Fibroblast of skin of scalp (primary cell): ENCODE measurements at places on chromosomes 5 and 9.

DNA sequence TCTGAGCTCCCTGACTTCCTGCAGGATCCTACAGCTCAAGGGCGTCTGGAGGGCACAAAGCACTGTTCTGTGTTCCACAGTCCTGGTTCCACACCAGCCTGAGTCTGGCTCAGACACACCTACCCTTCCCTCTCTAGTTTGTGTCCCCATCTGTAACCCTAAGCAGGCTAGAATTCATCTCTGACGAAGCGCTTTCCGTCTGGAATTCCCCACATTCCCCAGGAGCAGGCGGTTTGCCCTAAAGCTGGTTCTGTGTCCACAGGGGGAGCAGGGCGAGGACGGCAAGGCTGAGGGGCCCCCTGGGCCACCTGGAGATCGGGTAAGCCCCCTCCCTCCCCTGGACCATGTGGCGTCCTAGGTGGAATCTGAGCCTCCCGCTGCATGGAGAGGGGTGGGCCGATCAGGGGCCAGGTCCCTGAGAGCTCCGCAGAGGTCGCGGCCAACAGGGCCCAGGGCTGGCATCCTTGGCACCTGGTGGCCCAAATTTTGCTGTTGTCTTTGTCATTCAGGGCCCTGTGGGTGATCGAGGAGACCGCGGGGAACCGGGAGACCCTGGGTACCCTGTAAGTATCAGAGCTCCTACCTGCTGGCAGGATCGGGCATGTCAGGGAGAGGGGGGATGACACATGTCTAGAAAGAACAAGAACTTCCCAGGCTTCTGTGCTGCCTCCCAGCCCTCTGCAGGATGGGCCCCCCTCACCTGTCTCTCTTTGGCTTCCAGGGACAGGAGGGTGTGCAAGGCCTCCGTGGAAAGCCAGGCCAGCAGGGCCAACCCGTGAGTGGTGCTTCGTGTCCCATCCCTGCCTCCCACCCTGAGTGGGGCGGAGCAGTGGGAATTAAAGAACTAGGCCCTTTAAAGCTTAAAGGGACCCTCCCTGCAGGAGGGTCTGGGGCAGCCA lies 34.5 kb upstream of the ORM1 start:
- DNase-seq = peak; percentile 83

DNA sequence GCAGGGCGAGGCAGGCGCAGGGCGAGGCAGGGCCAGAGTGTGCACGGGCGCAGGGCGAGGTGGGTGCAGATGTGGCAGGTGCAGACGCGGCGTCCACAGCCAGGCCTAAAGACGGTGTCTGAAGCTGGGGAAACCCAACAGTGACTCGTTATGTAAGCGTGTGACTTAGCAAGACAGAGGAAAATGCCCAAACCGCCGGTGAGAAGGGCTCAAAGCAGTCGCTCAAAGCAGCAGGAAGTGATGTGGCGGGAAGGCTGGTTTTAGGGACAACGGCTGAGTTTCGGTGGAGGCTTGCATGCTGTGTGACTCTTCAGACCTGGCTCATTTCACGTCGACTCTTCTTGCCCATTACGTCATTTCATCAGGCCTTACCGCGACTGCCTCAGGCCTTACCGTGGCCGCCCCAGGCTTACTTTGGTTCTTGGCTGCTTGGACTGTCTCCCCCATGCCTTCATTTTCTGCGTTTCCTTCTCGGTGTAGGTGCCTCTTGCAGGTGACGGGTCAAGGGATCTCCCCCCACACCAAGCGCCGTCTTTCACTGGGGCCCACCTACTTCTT lies 50.5 kb upstream of the EXOC3 start:
- peak; percentile 82 for DNase-seq

- DNase-seq = no peak
Measured at GRCh38 chr5:66469684-66470083, 126.5 kb upstream of the MAST4 start.

GRCh38 chr5:179343719-179344430 lies 1.4 kb downstream of the ADAMTS2 start:
- DNase-seq = peak; percentile 60

GRCh38 chr5:175591293-175591692 lies 66.6 kb upstream of the HRH2 start:
- no peak for DNase-seq

- no peak for DNase-seq
Measured at GRCh38 chr5:5005353-5005752, 134.8 kb upstream of the ADAMTS16 start.

GRCh38 chr5:102690910-102691309 lies 64.2 kb upstream of the PAM start:
- no peak for DNase-seq

- DNase-seq = no peak
Measured at GRCh38 chr9:94079236-94079635, 5.0 kb upstream of the PTPDC1 start.

GRCh38 chr9:71758277-71758676 lies 10.0 kb downstream of the CEMIP2 start:
- DNase-seq = no peak

- DNase-seq = no peak
Measured at GRCh38 chr9:83440641-83441040, 97.6 kb downstream of the FRMD3 start.

- DNase-seq = no peak
Measured at GRCh38 chr9:96183751-96184150, 118.2 kb downstream of the HSD17B3 start.

DNA sequence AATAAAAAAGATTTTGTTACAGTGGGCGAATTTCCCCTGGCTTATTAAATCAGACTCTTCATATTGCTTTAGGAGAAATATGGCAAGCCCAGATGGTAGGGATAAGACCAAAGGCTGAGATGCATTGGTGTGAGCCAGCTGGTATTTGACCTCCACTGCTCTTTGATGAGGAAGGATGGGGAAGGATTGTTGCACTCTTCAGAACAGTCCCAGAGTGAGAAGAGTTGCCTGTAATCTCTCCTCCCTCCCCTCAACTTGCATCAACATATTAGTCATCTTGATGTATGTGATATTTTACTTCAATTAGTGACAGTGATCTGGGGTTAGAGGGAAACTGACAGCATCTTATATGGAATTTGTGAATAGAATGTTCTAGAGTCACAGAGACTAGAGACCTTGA lies 136.6 kb downstream of the ADAMTS12 start:
- peak; percentile 45 for DNase-seq

- DNase-seq = peak; percentile 63
Measured at GRCh38 chr5:80408484-80409366, 861 bp downstream of the ZFYVE16 start.

- DNase-seq = no peak
Measured at GRCh38 chr9:114688379-114688778, 6.4 kb upstream of the TEX48 start.

GRCh38 chr5:122163121-122164069 lies 34.0 kb downstream of the ZNF474 start:
- peak; percentile 99 for DNase-seq

- DNase-seq = peak; percentile 3
Measured at GRCh38 chr5:133246376-133247150, 194.8 kb downstream of the HSPA4 start.

- peak; percentile 68 for DNase-seq
Measured at GRCh38 chr9:35035851-35036701, 36.3 kb downstream of the VCP start.

DNA sequence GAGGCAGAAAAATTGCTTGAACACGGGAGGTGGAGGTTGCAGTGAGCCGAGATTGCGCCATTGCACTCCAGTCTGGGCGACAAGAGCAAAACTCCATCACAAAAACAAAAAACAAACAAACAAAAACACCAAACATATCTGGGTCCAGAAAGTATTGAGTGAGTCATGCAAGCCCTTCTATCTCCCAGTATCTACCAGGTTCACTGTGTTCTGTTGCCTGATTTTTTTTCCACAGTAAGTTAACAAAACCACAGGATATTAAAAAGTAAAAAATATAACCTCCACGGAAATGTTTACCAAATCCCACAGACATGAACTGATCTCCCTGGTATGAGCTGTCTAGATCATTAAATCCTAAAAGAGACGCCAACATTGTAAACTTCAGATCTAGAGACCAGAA lies 94.4 kb downstream of the ANKH start:
- no peak for DNase-seq

- DNase-seq = peak; percentile 94
Measured at GRCh38 chr5:116492016-116492623, 82.5 kb downstream of the SEMA6A start.

- no peak for DNase-seq
Measured at GRCh38 chr9:90035471-90035870, 430.7 kb downstream of the GADD45G start.

DNA sequence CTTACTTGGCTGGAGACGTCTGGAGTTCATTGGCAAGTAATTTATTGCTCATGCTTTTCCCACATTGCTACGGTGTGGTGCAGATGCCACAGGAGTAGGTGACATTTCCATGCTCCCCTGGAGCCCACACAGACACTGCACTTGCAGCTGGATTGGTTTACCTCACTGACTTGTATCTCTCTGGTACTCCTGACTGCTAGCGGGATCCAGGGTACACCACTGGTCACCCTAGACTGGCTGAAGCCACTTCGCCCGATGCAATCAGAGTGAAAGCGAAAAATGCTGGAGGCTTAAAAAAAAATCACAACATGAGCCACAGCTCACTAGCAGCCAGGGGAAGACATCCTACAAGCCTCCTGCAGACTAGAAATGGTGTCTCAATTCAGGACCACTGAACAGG lies 32.6 kb upstream of the SLIT3 start:
- no peak for DNase-seq

GRCh38 chr9:100505564-100506159 lies 32.7 kb downstream of the TMEFF1 start:
- peak; percentile 47 for DNase-seq
